Activated T-helper 1 cell treated with anti-CD3 and anti-CD28 coated beads, Interleukin-12 subunit alpha, Interleukin-12 subunit beta, Interleukin-2, Interleukin-4 antibody, amounts not matched to agents 30 ng/mL and 10 ng/mL and 1 ng/mL, durations not matched to agents 14 hours and 24 hours and 36 hours (primary cell): ENCODE measurements at places on chromosomes 12 and 14.
A peak's percentile ranks its signal among the peaks of the same experiment; 100 is the strongest.

DNA sequence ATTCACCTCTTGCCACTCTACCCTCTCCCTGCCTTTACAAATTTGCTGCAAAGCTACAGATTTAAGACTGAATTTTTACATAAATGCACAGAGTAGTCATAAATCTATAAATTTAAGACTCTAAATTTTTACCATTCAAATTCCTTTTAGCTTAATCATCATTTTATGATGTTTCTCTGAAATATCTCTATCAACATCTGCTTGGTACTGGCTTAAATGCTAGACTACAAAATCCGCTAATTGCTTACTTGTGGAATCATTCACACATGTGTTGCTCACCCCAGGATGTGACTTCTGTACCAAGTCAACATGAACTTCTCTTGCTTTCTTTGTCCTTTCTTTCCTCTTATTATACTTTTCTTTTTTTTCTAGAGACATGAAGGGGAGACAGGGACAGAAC, 109.2 kb downstream of the GALC start:
- DNase-seq, result no peak

- peak; percentile 37 for DNase-seq
Observed at GRCh38 chr12:29148911-29149690, at the start of gene FAR2. Gene FAR2, plus strand, starts transcription at chr12:29149278. Its CDS starts 121,172 bp downstream, at chr12:29270450.

DNA sequence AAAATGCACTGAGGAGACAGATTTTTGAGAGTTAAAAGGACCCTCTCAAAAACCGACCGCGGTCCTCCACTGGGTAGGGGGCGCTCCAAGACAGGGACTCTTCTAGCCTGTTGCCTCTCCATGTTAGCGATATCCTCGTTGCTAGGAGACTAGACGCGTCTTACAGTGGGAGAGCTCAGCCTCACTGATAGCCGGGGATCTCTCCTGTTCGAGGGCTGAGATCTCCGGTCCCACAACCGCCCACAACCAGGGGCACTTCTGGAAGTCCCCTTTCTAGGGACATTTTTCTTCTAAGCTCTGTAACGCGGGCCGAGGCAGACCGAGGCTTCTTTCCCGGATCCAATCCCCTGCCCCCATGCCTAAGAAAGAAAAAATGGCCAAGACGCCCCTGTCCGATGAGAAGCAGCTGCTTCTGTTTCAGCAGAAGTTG, 21.3 kb downstream of the FKBP11 start:
- peak; percentile 70 for DNase-seq

GRCh38 chr14:87630846-87631245, 362.1 kb downstream of the GALC start:
- DNase-seq, result no peak

- DNase-seq, result no peak
Observed at GRCh38 chr14:88299865-88300530, 23.1 kb downstream of the KCNK10 start.

- DNase-seq, result no peak
Observed at GRCh38 chr14:26993556-26993955, 395.7 kb upstream of the NOVA1 start.

DNA sequence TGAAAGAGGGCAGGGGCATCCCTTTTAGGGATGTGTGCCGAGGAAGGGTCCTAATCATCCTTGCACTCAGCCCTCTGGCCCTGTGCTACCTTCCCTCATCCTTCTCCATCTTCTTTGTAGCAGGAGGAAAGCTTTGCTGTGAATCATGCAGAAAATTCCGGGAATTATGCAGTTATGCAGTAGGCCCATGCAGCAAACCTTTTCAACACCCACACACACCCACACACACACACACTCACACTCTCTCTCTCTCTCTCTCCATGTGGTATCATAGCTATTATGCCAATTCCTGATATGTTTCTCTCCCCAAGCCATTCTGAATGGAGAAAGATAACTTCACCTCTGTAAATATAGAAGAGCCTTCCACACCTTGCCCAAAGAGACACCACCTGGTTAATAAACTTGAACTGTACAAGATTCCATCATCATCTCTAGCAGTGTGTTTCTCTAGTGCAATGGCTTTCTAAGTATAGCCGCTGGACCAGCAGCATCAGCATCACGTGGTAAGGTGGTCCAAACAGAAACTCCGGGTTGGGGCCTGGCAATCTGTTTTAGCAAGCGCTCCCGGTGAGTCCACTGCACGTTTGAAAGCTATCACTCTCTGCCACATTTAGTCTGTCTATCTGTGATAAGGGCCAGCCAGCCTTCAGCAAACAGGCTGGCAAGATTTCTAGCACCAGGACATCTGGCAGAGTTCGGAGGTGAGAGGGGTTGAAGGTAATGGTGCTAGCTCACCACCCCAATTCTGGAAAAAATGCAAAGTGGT, 57.6 kb downstream of the MDM2 start:
- DNase-seq, result no peak

- DNase-seq, result no peak
Observed at GRCh38 chr14:99552572-99553216, 51.3 kb downstream of the CCDC85C start.

DNA sequence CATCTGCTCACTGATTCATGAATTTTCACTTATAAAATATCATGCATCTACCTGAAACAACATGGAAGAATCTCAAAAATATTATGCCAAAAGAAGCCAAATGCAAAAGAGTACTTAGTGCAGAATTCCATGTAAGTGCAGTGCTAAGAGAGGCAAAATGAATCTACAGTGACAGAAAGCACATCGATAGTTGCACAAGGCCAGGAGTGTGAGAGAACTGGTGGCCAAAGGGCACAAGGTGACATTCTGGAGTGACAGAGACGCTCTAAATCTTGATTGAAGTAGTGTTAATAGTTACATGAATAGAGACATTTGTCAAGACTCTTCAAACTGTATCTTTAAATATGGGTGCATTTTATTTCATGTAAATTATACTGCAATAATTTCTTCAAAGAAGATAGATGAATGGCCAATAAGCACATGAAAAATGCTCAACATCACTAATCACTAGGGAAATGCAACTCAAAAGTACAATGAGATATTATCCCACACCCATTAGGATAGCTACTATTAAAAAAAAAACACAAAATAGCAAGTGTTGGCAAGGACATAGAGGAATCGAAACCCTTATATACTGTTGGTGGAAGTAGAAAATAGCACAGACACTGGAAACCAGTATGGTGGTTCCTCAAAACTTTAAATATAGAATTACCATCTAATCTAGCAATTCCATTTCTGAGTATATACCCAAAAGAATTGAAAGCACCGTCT, 71.7 kb upstream of the KICS2 start:
- DNase-seq, result no peak

GRCh38 chr12:122051231-122051876, 27.2 kb upstream of the MLXIP start:
- DNase-seq, result no peak

DNA sequence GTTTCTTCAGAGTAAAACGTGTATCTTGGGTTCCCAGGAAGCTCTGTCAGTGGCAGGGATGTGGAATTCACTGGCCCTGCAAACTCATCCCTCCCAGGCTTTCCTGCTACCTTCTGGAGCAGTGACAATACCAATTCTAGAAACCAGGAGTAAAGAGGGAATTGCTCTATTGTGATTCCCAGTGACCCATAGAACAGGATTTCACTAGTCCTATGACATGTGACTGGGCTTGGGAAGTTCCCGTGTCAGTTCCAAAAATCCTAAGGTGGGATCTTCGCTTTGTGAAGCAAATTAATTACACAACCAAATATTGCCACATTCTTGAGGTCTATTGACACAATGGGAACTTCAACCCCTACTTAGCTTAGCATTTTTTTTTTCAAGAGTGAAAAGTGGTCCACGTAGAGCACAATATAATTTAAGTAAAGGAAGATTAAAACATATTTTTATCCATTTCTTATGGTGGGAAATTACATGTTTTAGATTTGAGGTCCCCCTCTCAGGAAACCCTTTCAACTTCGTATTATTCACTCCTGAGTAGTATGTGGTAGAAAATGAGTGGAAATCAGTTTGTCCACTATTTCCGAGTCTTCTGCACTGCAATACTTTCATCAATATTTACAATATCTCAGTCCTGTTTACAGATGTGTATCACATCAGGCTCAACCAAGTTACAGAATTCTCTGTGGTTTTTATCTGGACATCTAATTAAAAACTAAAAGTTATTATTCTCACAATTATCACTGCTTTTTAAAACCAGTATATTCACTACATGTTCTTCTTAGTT, 88.9 kb upstream of the SOX5 start:
- DNase-seq, result no peak

DNA sequence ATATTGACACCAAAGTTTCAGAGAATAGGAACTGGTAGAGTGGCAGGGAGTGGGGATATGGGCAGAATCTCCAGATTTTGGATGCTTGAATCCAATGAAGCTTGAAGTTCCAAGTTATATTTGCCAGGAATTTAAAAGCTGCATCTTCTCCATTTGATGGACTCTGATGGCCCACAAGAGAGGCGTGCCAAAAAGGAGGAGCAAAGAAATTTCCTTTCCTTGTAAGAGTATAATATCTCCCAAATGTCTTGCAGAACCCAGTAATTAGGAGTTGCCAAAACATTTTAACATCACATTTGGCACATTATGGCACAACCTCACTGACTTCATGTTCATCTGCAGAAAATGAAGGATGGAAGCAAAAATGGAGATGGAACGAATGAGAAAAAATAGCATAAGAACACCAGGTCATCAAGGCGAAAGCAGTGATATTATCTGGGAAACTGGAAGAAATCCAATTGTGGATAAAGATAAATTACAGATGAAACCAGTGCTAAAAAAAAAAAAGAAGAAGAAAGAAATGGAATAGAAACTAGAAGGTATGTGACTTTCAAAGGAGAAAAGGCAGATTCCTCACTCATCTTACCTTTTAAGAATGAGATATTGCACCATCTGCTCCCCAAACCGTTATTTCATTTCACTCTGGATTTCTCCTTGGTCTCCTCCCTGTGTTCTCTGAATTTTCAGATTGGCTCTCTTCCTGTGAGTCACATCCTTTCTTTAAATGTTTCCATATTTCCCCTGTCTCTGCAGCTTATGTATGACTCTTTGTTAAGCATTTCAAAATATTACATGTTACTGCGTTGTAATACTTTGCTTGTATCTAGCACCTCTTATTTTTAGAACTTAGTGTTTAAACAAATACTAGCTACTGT, 13.5 kb upstream of the FLRT2 start:
- no peak for DNase-seq

- no peak for DNase-seq
Observed at GRCh38 chr12:45298721-45299692, 83.1 kb downstream of the ANO6 start.
